ENCODE measurements at places on chromosomes 16 and 17.

DNA sequence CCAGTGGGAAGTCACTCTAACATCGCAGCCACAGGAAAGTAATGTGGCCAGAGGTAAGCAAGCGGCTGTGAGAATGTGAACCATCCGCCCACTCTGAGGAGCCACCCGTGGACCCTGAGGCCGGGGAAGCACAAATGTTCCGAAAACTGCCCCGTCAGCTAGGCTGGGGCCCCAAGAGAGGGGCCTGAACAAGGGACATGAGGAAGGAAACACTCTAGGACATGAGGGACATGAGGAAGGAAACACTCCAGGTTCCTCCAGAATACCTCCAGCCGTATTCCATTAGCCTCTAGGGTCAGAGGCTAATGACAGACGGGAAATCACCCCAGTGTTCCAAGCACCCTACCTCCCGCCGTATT lies 317 bp downstream of the TEFM start:
- DNase-seq: no peak

DNA sequence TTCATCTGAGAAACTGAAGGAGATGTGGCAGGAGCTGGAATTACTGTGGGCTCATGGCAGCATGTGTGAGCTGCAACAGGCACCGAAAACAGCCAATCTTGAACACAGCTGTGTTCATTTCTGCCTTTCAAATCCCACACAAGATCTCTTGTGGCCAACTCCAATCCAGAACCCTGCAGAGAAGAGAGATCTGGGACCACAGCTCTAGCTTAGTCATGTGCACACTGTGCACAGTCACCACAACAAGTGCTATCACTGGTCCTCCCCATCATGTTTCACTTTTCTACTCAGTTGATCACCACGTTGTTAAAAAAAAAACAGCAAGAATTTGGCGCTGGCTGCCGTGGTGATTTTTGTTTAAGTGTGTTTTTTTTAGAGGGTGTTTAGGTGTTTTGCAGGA lies 254.5 kb upstream of the ELAC2 start:
- DNase-seq: no peak

DNA sequence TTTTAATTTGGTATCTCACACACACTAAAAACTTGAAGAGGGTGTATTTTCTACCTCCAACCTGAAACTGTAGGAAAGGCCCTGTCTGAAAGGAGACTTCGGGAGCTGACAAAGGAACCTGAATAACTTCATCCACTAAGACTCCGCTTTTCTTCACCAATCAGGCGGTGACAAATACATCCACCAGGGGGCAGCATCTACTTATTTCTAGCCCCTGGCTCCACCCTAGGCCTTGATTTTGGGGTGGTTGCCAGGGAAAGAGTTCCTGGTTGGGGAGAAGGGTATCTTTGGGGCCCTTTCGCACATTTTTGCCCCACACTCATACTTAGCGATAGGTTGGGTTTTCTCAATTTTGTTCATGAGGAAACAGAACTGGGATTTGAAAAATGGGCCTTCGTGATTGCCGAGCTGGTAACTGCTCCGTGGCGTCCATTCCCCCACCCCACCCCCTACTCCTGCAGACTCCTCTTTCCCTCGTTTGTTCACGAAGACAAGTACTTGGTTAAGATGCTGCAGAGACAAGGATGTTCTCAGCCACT lies 4.8 kb upstream of the ARL4D start:
- DNase-seq: peak; percentile 67

DNA sequence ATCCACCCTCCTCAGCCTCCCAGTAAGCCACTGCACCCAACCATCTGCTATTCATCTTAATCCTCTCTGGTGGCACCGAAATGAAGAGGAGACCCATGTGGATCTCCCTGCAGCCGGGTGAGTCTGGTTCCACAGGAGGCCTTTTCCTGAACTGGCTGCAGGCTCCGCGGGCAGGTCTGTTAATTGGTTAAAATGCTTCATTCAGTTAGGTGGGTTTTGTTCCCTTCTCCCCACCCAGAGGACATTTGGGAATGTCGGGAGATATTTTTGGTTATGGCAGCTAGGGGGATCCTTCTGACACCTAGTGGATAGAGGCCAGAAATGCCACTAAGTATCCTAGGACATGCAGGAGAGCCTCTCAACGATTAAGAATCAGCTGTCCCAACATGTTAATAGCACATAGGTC lies 16.7 kb downstream of the C16orf54 start:
- DNase-seq: no peak

DNA sequence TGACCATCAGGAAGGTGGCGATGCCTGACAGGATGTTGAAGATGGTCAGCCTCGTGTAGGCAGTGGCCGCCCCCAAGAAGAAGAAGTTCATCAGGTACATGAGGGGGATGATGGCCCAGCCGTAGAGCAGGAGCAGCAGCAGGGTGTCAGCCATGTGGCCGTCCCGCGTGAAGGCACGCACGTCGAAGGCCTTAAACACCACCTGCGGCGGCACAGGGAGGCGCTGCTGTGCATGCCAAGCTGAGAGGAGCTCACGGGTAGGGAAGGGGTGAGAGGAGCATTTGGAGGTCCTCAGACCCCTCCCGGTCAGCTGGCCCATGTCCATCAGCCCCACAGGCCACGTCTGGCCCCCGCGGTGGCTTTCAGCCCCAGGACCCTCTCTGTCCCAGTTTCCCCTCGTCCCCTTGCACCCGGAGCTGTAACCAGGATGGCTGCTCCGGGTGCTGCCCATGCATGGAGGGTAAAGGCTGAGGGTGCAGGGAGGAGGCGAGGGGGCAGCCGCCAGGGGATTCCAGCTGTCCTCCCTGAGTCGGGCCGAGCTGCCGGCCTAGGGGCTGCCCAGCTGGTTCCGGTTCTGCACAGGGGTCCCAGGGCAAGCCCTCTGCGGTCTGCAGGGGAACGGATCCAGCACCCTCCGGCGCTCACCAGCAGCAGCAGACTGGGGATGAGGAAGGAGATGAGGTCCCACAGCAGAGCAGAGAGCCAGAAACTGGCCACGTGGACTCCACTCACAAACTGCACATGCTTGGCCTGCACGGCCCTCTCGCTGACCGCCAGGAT lies 17.1 kb upstream of the RNPS1 start:
- no peak for DNase-seq

DNA sequence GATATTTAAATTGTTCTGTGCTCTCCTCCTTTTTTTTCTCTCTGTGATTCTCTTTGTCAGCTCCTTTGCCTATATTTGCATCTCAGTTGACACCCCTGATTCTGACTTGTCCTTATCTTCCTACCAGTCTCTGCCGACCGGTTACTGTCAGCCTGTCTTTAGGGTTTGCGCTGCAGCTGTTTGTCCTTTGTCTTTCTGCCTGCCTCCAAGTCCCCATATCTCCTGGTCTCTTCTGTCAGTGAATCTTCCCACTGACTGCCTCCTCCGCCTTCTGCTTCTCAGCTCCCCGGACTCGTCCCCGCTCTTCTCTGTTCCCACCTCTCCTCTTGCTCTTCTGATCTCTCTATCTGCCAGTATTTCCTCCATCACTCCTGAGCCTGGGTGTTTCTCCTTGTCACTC lies 5.2 kb downstream of the TLCD2 start:
- DNase-seq: no peak

DNA sequence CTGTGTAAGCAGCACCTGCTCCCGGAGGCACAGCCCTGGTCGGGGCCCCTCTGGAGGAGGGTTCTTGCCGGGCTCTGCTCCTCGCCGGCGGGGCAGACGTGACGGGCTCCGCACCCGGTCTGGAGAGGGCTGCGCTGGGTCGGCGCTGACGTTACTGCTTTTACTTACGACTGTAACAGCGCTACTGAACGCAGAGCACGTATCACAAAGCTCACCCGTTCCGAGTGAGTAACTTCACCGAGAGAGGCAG lies 1.3 kb upstream of the RAB40C start:
- DNase-seq: peak; percentile 37

GRCh38 chr17:65058146-65058545 lies 1.6 kb upstream of the GNA13 start:
- no peak for DNase-seq

DNA sequence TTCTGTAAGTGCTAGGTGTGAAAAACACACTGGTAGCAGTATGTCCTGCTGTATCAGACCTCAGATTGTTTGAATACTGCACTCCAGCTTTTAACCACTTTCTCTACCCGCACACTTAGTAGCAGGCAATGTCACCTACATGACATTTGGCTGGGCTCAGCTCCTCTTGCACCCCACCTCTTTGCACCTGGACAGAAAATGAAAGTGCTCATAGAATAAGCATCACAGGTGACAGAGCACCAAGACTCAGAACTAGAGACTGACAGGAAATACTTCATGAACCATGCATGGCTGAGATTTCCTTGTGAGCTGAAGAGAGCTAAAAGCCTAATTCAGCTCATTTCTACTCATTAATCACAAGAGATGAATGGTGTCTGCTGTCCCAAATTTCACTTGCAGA lies 1014.2 kb upstream of the CDH8 start:
- DNase-seq: no peak

DNA sequence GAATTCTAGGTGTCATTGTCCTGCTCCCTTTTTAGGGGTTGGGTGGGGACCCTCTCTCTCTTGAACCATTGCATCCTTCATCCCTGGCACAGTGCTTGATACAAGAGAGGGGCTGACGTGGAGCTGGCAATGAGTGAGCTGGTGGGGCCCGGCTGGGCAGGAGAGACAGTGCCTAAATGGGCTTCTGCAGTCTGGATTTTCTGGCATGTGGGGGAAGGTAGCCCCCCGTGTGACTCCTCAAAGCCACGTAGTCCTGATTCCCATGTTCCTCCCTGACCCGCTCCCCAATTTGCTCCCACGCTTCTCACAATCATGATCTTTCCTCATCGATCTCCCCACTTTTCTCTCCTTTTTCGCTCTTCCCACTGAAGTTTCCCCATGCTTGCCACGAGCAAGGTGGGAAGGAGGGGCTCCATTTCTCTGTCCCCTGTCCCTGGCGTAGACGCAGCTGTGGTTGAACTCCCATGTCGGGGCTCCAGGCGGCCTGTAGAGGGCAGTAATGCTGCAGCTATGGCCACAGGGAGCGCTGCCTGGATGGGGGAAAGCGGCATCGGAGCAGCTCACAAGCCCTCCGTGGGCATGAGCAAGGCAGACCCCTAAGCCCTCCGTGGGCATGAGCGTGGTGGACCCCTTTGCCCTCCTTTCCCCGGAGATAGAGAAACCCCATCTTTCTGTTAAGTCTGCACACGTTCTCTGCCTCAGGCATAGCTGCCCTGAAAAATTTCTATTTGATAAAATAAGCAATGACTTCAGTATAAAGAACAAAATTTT lies 47.5 kb downstream of the HAPSTR1 start:
- peak; percentile 30 for DNase-seq

Data from GDM1 (cell line).